ENCODE measurements at places on chromosomes 5 and 9.

GRCh38 chr9:35741740-35742139 is 7.3 kb downstream of the GBA2 start:
- no peak for DNase-seq

DNA sequence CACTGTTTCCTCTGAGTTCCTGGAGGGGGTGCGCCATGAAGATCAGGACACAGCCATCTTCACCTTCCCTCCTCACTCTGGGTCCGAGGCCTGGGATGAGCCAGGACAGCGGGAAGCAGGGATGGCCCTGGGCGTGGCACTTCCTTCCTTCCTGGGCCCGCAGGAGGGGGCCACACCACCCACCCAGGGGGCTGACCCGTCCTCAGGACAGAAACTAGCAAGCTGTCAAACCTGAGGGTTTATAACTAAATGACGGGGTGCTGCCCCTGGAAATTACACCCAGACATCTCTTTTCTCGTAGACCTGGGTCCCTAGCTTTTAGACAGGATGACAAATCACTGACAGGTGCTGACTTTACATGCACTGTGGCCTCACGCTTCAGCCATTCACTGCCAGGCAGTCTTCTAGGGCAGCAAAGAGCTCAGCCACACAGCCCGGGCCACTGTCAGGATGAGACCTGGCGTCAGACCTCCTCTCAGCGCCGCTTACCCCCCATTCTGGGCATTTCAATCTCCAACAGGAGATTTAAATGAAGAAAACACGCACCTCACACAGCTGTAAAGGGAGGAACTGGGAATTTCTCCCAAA is 8.1 kb downstream of the FCN2 start:
- no peak for DNase-seq

GRCh38 chr5:96149546-96149945 is 187.9 kb upstream of the ELL2 start:
- peak; percentile 50 for DNase-seq

DNA sequence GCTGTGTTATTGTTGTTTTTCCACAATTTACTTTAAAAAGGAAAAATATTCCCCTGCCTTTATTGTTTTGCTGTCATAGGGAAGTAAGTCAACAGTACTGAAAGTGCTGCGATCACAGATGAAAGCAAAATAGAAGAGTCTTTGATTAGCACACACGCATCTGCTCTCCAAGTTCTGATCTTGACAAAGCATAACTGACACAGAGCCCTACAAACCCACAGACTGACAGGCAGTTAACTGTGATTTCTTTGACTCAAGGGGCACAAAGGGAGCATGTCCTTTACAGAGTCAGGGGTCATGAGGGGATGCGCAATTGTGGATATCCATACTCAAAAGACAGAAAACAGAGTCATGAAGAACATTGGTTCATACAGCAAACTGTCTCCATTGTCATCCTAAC is 123.7 kb downstream of the SNCAIP start:
- no peak for DNase-seq

- DNase-seq, result no peak
Measured at GRCh38 chr5:14429101-14430050, 152.2 kb upstream of the OTULINL start.

DNA sequence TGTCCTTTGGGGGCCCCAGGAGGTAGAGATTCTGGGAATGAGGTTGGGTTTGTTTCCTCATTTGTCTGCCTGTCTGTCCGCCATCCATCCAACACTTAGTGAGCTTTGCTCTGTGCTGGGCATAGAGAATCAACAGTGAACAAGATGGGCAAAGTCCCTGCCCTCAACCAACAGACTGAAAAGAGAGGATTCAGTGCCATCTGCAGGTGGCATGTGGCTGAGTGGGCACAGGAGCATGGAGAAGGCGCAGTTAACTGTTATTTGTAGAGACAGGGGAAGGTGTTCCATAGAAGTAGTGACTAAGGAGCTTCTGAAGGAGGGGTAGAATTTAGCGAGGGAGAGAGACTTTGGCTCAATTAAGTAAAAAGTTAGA is 23.1 kb downstream of the POLR1E start:
- no peak for DNase-seq

DNA sequence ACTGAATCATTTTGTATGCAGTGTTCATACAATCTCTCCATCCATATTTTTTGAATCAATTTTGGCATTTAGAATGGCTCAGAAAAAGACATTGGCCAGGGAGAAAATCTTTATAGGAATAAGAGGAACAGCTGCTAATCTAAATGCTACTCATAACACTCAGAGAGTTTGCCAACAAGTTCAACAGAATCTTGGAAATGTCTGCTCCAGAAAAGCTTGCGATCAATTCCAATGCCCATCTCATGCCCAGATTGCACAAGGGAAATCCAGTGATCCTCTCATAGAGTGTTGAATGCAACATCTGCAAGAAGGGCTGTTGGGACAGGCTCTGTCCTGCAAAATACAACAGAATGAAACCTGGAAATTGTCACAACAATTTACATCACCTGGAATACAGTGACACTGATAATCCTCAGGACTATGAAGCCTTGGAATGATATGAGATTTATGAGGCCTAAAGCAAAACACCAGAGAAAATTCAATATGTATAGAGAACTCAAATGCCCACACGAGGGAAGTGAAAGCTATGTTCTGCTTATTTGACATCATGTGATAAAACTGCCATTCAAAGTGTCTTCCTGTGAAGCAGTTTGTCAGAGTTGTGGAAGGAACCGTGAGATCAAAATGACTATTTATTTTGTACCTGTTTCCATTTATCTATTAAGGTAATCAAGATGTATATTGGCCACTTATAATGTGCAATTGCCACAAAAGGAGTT is 190.1 kb downstream of the PARP8 start:
- DNase-seq, result no peak

DNA sequence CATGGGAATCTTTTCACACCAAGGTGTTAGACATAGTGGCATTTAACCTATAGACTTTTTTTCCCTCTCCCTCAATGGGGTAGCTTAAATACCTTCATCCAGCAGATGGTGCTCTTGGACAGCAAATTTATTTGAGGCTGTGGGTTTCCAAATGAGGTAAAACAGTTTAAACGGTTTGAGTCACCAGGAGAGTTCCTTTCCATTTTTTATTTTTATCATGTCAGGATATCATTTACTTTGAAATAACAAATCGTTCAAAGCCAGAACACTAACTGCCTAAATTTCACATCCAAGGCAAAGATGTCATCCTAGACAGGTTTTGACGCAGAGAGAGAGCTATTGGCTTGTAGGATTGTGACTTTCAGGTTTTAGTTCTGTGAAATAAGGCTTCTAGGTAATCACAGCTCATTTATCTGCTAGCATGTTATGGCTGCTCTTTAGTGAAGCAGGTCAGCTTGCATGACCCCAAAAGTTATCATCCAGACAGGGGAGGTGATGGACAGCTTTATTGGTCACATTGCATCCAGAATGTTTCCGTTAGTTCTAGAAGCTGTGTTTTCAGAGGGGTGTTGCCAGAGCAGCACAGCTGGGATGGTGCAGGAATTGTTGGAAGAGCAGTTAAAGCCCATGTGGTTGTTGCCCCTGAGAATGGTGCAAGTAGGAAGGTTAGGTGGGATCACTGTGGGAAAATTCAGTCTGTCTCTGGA is 69.8 kb downstream of the KDM4C start:
- DNase-seq, result no peak

- no peak for DNase-seq
Measured at GRCh38 chr5:26482076-26482809, 556.1 kb downstream of the CDH9 start.

DNA sequence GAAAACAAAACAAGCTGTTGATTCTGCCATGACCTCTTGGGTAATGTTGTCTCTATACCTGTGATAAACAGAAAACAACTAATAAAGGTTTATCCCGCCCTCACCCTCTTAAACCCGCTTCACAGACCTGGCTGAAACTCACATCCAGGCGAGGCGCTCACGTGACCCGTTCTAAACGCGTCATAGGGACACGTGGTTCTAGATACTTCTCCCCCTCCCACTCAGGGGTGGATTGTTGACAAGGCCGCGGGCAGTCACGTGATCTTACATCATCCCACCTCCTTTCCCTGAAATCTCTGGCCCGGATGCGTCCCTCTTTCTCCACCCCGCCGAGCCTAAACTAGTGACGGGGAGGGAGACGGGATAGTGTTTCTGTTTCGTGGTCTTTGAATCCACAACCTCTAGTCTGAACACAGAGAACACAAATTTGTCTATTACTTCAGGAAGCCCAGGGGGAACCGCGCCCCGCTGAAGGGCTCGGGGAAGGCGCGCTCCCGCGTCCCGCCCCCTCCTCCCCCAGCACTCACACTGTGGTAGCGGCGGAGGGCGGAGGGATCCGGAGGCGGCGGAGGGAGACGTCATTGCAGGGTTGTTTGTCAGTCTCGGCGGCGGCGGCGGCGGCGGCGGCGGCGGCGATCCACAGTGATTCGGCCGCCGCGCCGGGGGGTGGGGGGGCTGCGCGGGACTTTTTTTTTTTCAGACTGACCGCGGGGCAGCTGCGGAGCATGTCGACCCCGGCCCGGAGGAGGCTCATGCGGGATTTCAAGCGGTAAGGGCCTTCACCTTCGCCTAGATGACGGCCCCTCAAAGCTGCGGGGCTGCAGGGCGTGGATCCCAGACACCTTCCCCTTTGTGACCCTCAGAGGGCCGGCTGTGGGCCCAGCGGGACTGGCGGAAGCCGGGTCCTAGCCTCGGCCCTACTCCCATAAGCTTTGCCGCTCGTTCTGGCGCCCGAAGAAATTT is at the start of gene UBE2B:
TSS of gene UBE2B (plus strand) at position 699 of the 963 bp plus-strand sequence. CDS start at position 726, 27 bp downstream.
- DNase-seq, result peak; percentile 99
